ENCODE measurements at places on chromosomes 11 and 22.

GRCh38 chr11:86003654-86004053 lies 65.2 kb downstream of the PICALM start:
- DNase-seq: no peak

- DNase-seq: no peak
Observed at GRCh38 chr11:71542879-71543777, 5.1 kb upstream of the KRTAP5-9 start.

DNA sequence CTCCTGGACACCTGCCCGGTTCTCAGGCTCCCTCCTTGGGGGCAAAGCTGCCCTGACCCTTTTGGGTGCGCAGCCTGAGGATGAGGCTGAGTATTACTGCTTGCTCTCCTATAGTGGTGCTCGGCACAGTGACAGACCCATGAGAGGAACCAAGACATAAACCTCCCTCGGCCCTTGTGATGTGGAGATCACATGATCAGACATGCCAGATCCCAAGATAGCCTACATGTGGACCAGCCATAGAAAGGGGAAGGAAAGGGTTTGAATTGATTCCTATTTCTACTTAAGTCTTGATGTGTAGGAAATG lies 125.3 kb downstream of the VPREB1 start:
- no peak for DNase-seq

DNA sequence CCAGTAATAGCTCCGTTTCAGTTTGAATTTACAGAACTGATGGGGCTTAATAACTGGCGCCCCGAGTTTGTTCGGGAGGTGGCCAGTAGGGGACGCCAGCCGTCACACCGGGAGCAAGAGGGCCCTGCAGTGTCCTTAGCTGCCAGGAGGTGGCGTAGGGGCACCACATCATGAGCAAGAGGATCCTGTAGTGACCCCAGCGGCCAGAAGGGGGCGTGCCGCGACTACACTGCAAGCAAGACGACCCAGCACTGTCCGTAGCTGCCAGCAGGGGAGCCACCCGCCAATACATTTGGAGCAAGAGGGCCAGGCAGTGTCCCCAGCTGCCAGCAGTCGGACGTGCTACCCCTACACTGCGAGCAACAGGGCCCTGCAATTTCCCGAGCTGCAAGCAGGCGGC lies 663.7 kb upstream of the B3GAT1 start:
- peak; percentile 1 for DNase-seq

DNA sequence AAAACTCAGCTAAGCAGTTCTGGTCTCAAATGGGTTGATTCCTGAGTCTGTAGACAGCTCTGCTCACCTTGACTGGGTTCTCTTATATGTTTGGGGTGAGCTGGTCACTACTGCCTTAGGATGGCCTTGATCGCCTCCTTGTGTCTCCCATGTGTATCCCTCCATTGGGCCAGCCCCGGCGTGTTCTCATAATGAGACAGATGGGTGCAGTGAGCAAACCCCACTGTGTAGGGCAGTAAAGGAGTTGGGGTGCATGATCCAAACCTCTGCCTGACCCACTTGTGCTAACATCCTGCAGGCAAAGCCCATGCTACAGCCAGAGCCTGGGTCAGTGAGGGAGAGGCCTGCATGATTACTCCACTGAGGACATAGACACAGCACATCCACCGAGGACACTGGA lies 657.6 kb downstream of the BRD1 start:
- DNase-seq: no peak

- peak; percentile 71 for DNase-seq
Observed at GRCh38 chr11:12827929-12828812, 153.9 kb downstream of the TEAD1 start.

GRCh38 chr11:130025371-130025770 lies 22.7 kb upstream of the PRDM10 start:
- no peak for DNase-seq

- DNase-seq: no peak
Observed at GRCh38 chr22:40202225-40202944, 24.7 kb downstream of the TNRC6B start.

- DNase-seq: peak; percentile 63
Observed at GRCh38 chr11:88552379-88553062, 215.0 kb upstream of the CTSC start.

DNA sequence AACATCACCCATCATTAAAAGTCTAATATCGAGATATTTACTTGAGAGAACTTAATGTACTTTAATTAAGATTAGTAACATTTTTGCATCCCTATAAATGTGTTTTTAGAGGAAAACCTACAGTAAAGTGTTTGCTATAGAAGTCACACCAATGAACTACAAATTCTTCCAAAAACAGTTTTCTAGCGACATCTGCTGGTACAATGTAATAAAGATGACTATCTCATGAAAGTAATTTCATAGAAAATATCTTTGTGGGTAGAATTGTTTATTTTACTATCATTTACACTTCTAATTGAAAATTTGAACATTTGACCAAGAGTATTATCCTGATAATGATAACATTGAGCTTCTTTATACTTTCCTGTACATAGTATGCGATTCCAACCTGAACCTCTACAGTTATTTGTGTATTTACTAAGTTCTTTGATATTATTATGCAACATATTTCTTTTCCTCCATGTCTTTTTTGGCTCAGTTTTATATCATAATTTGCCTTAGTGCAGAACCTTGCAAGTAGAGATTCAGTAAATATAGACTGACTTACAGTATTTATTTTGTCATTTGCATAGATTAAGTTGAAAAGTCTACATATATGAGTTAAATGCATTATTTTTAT lies 252.7 kb downstream of the TMEM135 start:
- DNase-seq: peak; percentile 63

DNA sequence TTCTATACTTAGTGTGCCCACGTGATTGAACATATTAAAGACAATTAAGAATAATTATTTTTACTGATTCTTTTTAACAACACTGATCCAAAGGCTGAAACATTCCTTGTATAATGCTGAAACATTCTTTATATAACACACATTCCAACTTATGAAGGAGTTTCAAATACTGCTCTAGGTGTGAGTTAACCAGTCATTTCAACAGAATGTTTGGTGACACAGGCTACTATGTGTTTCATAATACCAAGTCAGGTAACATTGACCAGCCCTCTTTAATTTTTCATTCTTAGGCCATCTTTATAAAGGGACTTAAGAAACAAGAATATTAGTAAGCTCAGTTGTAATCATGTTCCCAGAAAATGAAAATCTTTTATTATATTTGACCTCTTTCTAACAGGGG lies 136.6 kb downstream of the ELP4 start:
- no peak for DNase-seq

DNA sequence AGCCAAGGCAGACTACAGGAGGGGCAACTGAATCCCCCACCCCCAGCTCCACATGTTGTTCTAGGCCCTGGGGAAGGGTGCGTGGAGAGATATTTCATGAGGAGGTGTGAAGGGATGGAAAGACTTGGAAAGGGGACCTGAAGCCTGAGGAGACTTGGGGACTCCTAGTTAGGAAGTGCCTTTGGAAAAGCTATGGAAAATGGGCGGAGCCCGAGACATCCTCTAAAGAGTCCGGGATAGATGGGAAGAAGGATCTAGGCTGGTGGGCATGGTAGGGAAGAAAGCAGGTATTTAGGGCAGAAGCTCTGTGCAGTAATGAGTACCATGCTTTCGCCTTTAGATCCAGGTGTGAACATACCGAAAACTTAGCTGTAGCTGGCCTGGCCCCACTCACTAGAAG lies 15.0 kb upstream of the CYP2R1 start:
- DNase-seq: no peak

DNA sequence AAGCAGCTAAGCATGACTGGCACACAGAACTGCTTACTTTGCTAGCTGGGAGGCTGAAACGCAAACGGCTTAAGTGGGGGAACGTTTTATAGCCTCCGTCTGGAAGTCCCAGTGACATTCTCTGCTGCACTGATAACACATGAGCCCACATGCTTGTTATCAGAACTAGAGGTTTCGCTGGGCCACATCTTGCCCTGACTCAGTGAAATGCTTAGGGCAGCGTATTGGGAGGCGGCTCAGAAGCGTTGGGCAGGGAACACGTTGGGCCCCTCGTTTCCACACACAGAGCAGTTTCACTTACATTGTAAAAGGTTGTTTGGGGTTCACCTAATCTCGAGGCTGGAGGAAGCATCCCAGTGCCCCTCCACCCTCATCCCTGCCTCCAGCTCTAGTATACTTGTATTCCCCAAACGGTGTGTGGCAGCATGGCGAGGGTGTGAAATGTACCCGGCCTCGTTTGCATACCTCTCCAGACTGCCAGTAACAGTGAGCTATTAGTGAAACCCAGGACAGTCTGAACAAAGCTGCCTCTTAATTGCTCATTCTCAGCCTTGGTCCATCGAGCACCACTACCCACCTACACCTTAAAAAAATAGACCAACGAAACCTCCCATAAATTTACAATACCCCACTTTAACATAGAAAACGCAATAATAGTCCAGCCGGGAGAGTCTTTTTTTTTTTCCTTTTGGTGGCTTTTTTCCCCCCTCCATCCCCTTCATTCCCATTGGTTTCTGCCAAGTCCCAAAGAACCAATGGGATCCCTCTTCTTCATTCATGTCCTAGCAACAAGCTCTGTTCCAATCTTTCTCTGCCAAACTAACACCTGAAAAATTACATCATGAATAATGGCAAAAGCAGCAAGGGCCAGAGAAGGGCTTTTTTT lies 218.8 kb upstream of the SORL1-AS1 start:
- no peak for DNase-seq

All from EL (cell line).